ENCODE measurements at places on chromosomes 1 and 21.

- DNase-seq = no peak
These were observed 35.2 kb upstream of the MAB21L3 start for GRCh38 chr1:116075990-116076389.

DNA sequence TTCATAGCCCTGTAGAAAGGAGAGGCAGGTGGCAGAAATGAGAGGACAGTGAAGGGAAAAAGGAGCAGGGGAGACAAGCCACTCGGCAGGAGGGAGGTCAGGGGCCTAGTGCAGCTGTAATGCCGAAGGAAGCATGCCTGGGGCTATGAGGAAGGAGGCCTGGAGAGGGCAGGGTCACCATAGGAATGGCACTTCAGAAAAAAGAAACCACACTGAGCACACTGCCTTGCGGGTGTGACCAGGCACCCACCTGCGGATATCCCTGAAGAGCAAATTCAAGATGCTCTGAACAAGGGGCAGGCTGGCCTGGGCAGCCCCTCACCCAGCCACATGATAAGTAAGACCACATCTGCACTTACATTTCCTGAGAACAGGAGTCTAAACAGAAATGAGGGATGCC is 104.7 kb downstream of the JAK1 start:
- peak; percentile 20 for DNase-seq

DNA sequence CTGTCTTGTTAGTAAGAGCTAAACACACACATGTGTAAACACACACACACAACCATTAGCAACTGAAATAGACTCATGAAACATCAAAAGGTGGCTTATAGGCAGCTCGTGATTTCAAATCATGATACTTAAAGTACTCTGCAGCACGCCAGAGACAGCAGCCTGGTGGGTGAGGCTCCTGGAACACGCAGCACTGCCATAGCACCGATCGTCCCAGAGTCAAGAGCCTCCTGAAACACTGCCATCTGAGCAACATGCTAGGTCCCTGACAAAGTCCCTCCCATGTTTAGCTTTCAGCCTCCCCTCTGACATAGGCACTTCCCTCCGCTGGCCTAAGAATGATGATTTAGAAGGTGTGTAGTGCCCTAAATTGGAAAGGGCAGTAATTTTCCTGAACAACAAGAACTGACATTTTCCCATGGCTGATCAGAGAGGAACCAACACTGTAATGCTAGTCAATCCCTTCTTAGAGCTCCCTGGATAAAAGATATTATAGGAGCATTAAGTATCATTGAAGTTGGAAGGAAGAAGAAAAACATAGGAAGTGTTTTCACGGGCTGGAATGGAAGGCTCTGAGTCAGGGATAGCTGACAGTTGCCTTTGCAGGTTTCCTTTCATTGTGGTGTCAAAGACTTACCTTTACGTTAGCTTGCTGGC is 14.1 kb upstream of the DPT start:
- no peak for DNase-seq

DNA sequence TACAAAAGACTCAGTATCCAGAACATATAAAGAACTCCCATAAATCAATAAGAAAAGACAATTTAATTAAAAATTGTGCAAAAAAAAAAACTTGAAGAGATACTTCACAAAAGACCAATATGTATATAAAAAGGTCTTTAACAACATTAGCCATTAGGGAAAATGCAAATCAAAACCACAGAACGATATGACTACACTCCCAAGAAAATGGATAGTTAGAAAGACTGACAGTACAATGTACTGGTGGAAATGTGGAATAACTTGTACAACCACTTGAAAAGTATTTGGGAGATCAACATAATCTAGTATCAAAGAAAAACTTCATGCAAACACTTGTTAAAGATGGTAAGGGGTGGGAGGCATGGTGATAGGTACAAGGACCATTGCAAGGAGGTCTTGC is 3.9 kb upstream of the CLCA1 start:
- no peak for DNase-seq

- no peak for DNase-seq
These were observed 61.8 kb upstream of the SOD1 start for GRCh38 chr21:31597683-31598082.

DNA sequence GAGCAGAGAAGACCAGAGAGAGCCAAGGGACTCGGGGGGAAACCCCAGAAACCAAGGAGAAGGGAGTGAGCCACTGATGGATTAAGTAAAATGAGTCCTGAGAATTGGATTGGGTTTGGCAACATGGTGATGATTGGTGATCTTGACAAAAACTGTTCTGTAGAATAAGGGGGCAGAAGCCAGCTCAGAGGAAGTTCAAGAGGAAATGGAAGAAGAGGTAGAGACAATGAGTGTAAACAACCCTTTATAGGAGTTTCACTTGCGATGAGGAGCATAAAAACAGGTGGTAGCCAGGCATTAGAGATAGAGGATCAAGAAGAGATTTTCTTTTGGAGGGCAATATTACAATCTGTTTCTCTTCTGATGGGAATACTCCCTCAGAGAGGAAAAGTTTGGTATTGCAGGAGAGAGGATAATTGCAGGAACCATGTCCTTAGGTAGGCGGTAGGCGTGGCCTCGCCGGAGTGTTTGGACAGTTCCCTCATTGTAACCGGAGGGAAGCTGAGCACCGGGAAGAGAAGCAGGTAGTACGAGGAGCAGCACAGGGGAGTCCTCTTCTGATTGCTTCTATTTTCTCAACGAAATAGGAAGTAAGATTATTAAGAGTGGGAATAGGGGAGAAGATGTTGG is 68.4 kb upstream of the TENT5C start:
- no peak for DNase-seq

DNA sequence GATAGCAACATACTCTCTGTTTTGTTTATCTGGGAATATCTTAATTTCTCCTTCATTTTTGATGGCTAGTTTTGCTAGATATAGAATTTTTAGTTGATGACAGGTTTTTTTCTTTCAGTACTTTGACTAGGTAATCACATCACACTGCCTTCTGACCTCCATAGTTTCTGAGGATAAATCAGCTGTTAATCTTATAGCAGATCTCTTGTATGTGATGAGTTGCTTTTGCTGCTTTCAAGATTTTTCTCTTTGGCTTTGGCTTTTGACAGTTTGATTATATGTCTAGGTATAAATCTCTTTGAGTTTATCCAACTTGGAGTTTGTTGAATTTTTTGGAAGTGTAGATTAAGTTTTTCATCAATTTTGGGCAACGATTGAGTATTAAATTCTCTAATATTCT is 142.6 kb downstream of the ZNF644 start:
- no peak for DNase-seq

DNA sequence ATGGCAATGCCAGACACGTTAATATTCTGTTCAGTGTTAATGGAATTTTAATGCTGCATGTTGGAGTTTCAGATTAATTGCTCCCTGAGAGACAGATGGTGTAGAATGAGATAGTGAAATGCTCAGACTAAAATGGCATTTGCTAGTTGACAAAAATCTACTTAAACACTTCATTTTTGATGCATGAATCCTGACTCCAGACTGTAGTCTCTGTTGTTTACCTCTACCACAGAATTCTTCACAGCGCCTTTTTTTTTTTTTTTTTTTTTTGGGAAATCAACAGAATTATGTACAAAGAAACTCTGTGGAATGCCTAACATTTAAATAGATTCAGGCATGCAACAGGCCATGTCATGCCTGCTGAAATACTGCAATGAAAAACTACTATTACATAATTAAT is 111.3 kb downstream of the PLPPR5 start:
- DNase-seq = no peak

- DNase-seq = peak; percentile 70
These were observed 14.4 kb downstream of the CELSR2 start for GRCh38 chr1:109263597-109264378.

GRCh38 chr1:206931709-206932108 is 10.0 kb upstream of the FCMR start:
- no peak for DNase-seq

GRCh38 chr1:44829506-44830384 is 13.3 kb downstream of the PTCH2 start:
- no peak for DNase-seq

- no peak for DNase-seq
These were observed 48.6 kb downstream of the KCNC4 start for GRCh38 chr1:110258734-110259133.

GRCh38 chr21:44375761-44376241 is 22.4 kb downstream of the TRPM2 start:
- DNase-seq = no peak

GRCh38 chr1:33387625-33388024 is 43.3 kb downstream of the PHC2 start:
- DNase-seq = no peak

DNA sequence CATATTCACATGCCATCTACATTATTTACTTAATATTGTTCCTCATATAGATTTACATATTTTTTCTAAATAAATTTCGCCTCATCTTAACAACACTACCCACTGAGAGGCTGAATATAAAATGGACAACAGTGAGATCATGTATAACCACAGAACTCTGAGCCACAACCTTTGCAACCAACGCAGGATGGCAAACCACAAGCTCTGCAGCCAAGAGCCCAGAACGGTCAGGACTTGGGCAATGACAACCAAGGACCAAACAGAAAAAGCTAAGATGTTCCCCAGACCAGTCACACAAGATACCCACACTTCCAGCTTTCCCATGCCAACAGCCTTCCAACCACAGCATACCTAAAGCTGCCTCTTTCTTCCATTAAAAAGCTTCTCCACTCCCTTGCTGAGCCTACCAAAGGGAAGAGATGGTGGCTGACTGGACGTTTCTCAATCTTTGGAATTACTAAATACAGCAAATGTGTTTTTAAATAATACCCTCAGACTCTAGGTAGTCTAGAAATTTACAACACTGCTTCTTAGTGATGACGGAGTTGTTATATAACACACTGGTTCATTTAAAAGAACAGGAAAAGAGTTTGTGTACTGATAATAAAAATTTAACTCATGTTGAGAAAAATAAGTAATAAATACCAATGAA is 117.9 kb downstream of the AKT3 start:
- DNase-seq = peak; percentile 28

GRCh38 chr1:164577291-164577690 is 18.3 kb downstream of the PBX1 start:
- DNase-seq = no peak

GRCh38 chr1:27111626-27112573 is 43.0 kb downstream of the SLC9A1 start:
- DNase-seq = peak; percentile 85

DNA sequence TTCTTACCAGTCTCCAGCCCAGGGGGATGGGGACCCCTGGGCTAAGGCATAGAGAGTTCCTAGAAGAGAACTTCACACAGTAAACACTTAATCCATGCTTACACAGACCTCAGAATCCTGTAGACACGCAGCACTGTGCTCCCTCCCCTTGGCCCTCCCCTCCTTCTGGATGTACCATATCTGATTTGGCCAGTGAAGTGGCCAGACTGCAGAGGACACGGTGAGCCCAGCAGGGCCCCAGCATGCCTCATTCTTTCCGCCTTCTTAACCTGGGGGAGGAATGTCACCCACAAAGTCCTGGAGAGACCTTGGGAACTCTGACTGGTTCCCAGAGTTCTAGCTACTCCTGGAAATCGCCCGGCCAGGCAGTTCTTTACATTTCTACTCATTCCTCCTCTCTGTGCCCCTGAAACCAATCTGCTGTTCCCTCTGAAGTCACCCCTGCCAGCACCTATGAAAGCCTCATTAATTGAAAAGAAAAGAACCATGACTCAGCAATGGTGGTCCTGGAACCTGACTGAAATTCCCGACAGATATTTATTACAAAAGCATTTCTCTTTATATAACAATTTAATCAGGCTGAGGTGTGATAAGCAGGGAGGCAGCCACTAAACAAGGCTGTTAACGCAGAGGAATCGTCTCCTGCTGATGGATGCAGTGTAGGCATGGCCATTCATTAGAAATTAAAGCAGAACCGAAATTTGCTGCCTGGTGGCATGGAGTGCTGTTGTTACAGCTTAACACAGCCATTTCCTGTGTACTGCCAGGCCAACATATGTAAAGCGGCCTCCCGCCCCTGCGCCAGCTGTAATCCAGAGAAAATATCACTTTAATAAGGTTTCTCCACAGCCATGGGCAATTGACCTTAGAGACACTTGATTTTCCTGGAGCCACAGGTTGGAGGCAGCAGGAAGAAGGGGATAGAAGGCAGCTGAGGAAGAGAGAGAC is 74.6 kb upstream of the KCND3 start:
- DNase-seq = no peak

GRCh38 chr1:150142083-150142482 is 7.6 kb upstream of the PLEKHO1 start:
- DNase-seq = no peak

- no peak for DNase-seq
These were observed 24.2 kb upstream of the DYNLT5 start for GRCh38 chr1:66728021-66728420.
